ENCODE measurements at places on chromosomes 16 and 17.

DNA sequence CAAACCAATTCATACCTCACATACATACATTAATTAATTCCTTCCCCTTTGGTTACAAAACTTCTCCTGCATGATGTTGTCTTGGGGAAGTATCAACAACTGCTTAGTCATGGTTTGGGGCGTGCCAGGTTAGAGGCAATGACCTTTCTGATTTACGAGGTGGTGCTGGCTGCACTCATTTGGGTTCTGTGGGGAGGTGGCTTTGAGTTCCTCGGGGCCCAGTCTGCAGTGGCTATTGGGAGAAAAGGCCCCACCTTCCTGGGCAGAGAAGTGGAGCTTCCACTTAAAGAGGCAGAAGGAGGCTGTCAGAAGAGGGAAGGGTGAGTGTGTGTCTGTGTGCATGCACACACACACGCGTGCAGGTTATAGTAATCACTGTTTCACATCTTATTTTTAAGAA is 10.2 kb upstream of the ETV4 start:
- no peak for DNase-seq

- no peak for DNase-seq
Observed at GRCh38 chr17:62187681-62188080, 122.6 kb upstream of the MED13 start.

GRCh38 chr16:62664566-62664965 is 628.3 kb upstream of the CDH8 start:
- no peak for DNase-seq

DNA sequence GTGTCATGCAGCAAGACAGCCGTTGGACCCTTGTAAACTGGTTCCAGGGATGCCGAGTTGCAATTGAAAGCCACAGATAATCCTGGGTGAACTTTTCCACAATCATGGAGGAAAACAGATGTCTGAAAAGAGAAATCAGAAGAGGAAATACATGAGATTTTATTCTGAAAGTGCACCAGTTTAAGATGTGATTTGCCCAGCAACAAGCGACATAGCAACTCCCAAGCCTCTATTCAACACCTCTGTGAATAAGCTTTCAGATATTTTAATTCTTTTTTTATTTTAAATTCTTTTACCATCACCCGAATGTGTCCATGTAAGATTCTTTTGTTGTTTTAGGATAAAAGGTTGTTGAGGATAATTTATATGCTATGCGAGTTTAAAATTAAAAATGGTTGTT is 46.0 kb downstream of the PKD1L3 start:
- DNase-seq: no peak

DNA sequence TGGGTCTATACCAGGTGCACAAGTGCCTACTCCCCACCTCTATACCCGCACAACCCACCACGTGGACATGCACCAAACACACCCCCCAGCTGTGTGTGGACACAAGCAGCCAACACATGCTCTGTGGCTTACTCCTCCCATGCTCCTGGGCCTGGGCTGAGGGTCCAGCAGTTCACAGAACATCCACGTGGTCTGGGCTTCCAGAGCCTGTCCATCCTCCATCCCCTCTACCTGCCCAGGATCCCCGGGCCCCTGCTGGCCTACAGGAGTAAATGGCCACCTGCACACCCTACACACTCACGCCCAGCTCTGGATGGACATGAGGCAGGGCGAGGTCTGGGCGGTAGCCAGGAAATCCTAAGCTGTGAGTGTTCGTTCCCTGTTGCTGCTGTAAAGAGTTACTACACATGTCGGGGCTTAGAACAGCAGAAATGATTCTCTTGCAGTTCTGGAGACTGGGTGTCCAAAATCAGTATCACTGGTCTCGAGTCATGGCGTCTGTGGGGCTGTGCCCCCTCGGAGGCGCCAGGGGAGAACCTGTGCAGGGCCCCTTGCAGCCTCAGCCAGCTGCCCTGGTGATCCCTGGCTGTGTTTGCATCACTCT is 15.0 kb upstream of the RAI1 start:
- DNase-seq: no peak

DNA sequence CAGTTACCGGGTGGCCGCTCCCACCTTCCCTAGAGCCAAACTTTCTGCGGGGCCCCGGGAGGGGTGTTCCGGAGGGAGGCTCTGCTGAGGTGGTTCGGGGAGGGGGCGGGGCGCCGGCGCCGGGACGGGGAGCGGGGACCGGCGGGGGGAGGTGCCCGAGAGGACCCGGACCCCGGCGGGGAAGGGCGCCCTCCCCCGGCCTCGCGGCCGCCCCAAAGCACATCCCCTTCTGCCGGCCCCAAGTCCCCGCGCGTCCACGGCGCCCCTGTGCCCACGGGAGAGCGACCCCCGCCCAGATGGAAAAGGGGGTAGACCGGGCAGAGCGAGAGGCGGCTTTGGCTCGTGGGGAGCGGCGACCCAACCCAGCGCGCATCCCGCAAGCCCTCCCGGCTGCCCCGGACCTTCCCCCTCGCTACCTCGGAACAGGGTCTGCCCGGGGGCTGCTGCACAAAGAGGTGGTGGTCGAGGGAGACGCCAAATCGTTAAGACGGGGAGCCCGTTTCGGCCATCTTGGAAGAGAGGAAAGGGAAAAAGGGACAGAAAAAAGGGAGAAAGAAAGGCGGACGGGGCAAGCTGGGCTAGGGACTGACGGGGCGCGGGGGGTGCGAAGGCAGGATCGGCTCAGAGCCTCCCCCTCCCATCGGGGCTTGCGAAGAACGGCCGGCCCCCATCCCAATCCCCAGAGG is 530 bp downstream of the PCGF2 start:
- no peak for DNase-seq

- no peak for DNase-seq
Observed at GRCh38 chr16:56807011-56807675, 57.9 kb upstream of the SLC12A3 start.

- DNase-seq: peak; percentile 83
Observed at GRCh38 chr16:17224879-17225281, 245.9 kb downstream of the XYLT1 start.

- DNase-seq: no peak
Observed at GRCh38 chr17:15411384-15412198, 55.8 kb downstream of the CDRT4 start.

GRCh38 chr17:16361874-16362273 is 8.6 kb upstream of the CENPV start:
- DNase-seq: no peak

- no peak for DNase-seq
Observed at GRCh38 chr16:19874026-19874425, 10.6 kb downstream of the GPRC5B start.

GRCh38 chr17:4054446-4054845 is 88.4 kb downstream of the ZZEF1 start:
- no peak for DNase-seq

- DNase-seq: no peak
Observed at GRCh38 chr16:89014403-89015230, 37.6 kb upstream of the CBFA2T3 start.

GRCh38 chr17:21253646-21254441 is 634 bp upstream of the NATD1 start:
- DNase-seq: no peak

- DNase-seq: no peak
Observed at GRCh38 chr16:19933740-19934139, 49.1 kb upstream of the GPRC5B start.

GRCh38 chr17:32256012-32256700 is 9.5 kb upstream of the RHBDL3 start:
- no peak for DNase-seq

DNA sequence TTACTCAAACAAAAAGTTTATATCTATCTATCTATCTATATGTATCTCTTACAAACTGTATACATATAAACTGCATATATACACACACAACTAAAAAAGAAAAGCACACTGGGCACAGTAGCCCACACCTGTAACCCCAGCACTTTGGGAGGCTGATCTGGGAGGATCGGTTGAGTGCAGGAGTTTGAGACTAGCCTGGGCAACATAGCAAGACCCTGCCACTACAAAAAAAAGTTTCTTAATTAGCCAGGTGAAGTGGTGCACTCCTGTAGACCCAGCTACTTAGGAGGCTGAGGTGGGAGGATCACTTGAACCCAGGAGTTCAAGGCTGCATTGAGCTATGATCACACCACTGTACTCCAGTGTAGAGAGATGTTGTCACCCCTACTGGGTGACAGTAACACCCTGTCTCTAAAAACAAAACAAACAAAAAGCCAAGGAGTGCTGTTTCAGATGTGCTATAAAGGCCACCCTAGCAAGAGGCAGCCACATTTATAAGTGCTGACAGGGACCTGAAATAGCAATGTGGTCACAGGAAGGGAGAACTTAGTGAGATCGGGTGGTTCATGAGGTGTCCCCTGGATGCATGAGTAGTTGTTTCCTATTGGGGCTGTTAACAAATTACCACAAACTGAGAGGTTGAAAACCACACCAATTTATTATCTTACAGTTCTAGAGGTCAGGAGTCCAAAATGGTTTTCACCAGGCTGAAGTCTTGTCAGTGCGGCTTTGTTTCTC is 4.8 kb downstream of the CD2BP2 start:
- peak; percentile 79 for DNase-seq

- no peak for DNase-seq
Observed at GRCh38 chr17:60659156-60659555, 18.5 kb upstream of the BCAS3 start.

DNA sequence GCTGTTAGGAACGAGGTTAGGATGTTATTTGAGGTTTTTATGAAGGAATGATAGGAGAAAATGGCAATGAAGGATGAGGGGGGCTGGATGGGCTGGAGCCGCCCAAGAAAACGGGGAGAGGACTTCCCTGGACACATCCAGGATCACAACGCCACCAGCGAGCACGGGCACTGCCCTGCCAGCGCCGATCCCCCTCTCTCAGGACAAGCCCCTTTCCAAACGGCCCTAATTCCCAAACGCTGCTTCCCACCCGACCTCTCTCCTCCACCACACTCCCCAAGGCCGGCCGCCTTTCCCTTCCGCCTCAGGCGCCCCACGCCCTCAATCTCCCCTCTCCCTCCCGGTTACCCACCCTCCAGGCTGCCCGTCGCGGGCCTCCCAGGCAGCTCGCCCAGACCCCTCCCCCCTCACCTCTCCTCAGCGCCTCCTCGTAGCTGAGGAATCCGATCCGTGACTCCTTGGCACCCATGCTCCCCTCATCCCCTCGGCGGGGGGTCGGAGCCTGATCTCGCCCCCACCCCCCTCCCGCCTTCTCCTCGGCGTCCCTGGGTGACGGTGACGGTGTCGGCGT is 377 bp downstream of the USP32 start:
- no peak for DNase-seq

GRCh38 chr16:13992976-13993375 is 73.0 kb downstream of the ERCC4 start:
- no peak for DNase-seq

All from activated CD8-positive, alpha-beta memory T cell treated with anti-CD3 and anti-CD28 coated beads, Interleukin-2, amount 10 ng/mL, durations not matched to agents 7 days and 5 days (primary cell).